HT-29 (cell line): ENCODE measurements at places on chromosomes 5 and 9. TPM values are rescaled to one million over a fixed set of nuclear protein-coding genes. Genes with fewer than 3 reads are reported as not detected.
A peak's percentile ranks its signal among the peaks of the same experiment; 100 is the strongest.

DNA sequence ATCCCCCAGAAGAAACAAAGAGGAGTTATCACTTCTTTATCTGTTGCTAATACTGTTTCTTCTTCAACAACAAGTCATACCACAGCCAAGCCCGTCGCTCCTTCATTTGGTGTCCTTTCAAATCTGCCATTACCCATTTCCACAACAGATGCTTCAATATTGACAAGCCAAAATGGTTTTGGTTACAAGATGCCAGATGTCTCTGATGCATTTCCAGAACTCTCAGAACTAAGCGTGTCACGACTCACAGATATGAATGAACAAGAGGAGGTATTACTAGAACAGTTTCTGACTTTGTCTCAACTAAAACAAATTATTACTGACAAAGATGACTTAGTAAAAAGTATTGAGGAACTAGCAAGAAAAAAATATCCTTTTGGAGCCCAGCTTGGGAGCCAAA is 16.0 kb upstream of the HAND1 start:
- no peak for DNase-seq

DNA sequence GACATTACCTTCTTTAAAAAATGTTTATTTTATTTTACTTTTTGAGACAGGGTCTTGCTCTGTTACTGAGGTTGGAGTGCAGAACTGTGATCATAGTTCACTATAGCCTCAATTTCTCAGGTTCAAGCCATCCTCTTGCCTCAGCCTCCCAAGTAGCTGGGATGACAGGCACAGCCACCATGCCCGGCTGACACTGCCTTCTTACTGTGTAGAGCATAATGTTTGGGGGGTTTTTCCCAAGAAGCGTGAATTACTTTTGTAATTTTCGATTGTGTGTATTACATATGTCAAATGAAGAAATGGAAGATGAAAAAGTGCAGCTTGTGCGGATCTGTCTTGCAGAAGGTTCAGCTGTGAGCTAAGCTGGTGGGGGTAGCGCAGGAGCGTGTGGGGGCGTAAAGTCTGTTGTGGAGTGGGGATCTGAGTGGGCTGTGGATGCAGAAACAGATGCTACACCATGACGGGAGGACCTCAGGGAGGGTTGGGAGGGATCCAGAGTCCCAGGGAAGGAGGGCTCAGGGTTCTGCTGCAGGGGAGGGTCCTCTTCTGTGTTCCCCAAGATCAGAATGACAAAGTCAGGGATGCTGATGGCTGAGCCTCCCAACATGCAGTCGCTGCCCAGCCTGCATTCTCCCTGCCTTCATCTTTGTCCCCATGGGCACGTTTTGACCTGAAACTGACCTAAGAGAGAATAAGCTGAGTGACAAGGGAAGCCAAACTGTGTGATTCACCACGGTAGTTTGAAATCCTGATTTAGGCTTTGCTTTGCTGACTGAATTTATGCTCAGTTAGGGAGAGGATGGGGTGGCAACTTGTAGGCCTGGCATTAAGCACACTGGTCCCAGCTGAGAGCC is 6.8 kb upstream of the ANKRD33B start:
- DNase-seq = no peak

- DNase-seq = peak; percentile 43
These were observed 1.2 kb upstream of the GCNT4 start for GRCh38 chr5:75053304-75054133.

SPINK4 gene
- total RNA-seq = 1.3 TPM in 1 of 2 replicates, not detected in the other
